T follicular helper cell (primary cell): ENCODE measurements at places on chromosomes 11 and 22.

GRCh38 chr11:116642902-116643301 lies 129.9 kb downstream of the BUD13 start:
- no peak for DNase-seq

DNA sequence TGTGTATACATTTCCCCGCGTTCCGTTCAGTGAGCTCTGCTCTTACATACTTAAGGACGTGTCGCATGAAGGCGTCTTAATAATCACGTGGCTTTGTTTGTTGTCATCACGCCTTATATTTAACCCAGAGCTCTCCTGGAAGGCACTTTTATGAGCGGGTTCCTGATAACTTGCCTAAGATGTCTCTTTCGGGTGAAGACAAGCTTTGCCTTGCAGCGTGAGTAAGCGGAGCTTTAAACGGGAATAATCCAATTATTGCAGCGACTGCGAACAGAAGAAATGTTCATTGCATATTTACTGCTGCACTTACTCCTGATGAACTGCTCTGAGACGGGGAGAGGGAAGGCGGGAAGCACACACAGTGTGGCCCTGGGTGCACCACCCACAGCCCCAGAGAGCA lies 1128.2 kb downstream of the BRD1 start:
- DNase-seq: no peak

DNA sequence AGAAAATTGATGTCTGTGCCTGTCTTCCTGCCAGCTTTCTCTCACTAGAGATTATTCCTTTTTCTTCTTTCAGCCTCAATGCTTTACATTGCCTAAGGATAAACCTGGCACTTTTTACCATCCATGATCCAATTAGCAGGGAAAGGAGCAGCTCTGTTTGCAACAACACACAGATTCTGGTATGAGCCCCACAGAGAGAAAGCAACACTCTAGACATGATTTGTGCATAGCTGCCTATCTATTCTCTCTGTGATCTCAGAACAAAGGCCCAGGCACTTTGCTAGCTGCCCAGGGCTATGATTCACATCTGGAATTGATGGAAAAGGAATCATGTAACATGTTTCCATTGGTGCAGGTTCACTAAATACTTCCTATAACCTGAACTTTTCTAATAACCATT lies 685.0 kb downstream of the ETS1 start:
- DNase-seq: no peak

DNA sequence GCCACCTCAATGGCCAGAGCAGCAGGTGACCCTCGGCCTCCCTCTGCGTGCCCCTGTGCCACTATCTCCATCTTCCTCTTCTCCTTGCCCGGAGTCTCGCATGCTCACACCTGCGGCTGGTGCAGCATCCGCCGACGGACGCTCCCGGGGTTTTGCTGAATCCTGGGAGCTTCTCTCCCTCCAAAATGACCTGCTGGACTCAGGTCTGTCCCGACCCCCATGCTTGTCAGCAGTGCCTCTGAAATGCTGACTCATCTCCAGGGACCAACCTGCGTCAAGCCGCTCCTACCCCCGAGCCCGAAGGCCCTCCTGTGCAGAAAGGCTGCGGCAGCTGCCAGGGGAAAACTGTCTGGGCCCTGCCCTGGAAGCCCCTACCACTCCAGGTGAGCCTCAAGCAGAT lies 58.4 kb downstream of the CELSR1 start:
- DNase-seq: no peak

- DNase-seq: no peak
These were observed 454.6 kb downstream of the KCNA4 start for GRCh38 chr11:29562183-29562582.

DNA sequence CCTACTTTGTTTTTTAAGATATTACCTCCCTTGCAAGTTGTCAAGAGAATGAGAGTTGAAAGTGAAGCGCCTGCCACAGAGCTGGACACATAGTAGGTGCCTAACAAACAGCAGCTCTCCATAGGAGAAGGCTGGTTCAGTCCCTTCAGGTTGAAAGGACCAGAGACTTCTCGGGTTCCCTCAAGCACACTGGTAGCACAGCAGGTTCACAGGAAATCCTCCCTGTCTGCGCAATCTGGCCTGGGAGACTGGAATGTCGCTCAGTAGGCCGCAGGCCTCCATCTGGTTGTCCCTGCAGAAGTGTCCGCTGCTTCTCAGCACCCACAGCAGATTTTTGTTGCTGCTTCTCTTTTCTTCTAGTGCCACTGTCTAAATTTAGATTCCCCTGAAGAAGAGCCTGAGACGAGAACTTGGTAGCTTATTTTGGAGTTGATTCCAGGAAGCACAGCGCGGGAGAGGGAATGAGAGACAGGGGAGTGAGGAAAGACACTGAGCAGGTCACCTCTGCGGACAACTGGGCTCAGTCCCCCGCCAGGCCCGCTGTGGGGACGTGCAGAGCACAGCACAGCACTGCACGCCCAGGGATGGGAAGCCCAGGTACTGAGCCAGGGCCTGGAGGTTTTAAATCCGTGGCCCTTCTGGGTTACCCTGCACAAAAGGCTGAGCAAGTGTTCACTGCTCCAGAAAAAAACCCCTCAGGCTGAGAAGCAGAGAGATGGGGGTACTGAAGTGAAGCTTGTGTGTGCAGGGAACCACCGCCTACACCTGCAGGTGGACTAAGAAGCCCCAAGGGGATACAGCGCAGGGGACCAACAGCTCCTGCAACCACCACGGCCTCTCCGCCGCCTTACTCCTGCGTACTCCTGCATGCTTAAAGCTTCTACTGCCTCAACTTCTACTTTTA lies 31.6 kb downstream of the RBX1 start:
- no peak for DNase-seq

DNA sequence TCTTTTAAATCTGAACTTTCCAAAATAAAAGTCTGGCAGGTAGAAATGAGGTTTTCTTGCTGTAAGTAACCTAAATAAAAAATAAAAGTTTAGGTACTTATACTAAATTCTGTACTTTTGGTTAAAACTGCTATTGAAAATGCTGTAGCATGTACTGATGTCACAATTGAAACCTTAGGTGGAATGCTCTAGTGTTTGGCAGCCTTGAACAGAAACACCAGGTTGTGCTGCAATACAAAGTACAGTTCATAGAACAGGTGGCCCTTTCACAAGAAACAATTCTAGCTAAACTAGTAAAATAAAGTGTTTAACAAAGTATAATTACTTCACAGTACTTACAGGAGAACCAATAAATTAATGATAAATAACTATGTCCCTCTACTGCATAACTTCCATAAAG lies 25.1 kb downstream of the NPAT start:
- DNase-seq: no peak

- no peak for DNase-seq
These were observed 172.5 kb downstream of the TBC1D22A start for GRCh38 chr22:46934746-46935491.

DNA sequence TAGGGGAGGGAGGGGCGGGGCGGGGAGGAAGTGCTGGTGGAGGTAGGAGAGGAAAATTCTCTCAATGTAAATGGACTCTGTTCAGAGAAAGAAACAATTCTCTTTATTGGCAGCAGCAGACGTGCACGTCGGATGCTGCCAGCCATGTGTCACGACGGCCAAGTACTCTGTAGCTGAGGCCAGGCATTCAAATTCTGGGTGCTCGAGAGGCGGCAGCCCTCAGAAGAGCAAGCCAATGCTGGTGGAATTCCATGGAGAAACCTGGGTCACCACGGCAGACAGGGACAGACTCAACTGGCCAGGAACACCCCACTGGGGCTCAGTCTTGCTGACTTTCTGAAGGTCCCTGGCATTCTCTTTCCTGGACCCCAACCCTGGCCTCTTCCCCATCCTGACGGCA lies 90.8 kb downstream of the ABTB2 start:
- DNase-seq: no peak

DNA sequence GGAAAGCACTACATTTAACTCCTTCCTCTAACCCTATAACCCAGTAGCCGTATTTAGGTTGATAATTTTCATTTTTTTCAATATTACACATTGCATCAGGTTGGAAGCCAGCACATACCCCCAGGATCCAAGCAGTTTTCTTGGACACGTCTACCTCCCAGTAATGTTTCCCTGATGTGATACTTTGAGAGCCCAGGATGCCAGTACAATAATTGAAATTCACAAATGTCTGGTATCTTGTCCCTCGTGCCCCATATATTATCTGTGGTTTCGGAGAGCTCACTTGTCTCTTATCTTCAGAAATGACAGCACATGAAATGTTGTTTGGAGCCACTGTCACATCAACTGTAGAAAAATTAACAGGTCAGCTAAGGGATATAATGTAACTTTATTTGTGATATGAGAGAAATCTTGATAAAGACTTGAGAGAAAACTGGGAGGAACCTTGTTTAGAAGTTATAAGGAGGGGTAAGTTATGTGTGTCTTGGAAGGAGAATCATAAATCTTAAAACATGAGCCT lies 19.8 kb downstream of the TRIM5 start:
- DNase-seq: no peak

DNA sequence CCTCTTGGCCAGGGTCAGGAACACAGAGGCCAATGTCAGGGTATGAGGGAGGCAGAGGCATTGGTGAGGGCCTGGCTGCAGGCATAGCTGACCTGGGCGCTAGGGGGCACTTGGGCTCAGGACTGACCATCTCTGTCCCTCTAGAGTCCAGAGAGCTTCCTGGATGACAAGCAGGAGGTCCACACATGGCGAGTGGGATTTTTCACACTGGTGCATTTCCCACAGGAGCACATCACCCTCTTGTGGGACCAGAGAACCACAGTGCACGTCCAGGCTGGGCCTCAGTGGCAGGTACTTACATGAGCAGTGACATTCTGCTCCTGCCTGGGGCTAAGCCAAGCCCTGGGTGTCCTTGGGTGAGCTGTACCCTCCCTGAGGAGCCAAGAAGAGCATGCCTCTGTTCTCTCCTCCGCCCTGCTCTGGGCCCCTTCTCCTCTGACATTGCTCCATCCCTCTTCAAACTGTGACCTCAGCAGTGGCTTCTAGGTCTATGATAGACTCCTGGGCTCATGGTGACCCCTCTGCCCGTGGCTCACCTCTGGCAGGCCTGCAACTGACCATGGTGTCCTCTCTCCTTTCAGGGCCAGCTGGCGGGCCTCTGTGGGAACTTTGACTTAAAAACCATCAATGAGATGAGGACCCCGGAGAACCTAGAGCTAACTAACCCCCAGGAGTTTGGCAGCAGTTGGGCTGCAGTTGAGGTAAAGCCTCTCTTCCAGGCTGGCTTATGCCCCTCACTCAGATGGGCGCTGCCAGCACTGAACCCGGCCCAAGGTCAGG lies 46.6 kb downstream of the OTOG start:
- DNase-seq: no peak

GRCh38 chr11:69552951-69553350 lies 71.5 kb downstream of the LINC01488 start:
- DNase-seq: no peak

GRCh38 chr22:44620129-44620840 lies 81.7 kb upstream of the PRR5 start:
- peak; percentile 79 for DNase-seq
